ENCODE measurements at places on chromosomes 5 and 9. TPM values are rescaled to one million over a fixed set of nuclear protein-coding genes. Genes with fewer than 3 reads are reported as not detected.

Gene GABBR2
- polyA plus RNA-seq = not detected

Gene RASGEF1C
- polyA plus RNA-seq = not detected

Gene LPAR1
- polyA plus RNA-seq = 15.7 TPM

Gene ARHGEF37
- polyA plus RNA-seq = 4.2 TPM

Gene GZMA
- polyA plus RNA-seq = 4.3 TPM

GRCh38 chr5:174172566-174172965, 127.1 kb downstream of the NSG2 start:
- H3K27ac ChIP-seq = no peak overlapping the region
- no peaks in the 10 kb centered on the region for H3K36me3 ChIP-seq
- no peaks in the 10 kb centered on the region for H3K27me3 ChIP-seq
- H3K4me3 ChIP-seq = no peak overlapping the region

DNA sequence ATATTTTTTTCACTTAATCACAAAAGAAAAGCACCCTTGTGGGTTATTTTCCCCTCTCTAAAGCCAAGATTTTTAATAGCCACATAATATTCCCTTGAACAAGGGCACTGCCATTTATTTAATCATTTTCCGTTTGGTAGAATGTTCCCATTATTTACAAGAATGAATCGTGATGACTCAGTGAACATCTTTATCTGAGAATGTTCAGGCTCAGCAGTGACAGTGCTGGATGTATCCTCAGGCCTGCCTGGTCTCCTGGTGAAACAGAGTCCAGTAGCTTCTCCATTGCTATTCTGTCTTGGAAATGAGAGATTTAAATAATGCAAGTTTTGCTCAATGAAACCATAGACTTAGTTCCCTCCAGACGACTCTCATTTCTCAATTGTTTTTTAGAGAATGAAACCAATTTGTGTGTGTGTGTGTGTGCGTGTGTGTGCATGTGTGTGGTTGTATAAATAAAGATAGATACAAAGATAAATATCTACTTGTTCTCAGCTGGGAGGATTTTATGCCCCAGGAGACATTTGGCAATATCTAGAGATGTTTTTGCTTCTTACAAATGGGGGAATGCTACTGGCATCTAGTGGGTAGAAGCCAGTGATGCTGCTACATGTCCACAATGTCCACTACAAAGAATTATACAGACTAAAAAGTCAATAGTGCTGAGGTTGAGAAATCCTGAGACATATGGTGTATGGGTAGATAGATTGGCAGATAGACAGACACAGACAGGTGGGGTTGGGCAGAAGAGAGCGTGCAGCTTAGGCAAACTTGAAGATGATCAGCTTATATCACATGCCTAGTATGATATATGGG, 55.0 kb downstream of the PAPPA start:
- no peaks in the 10 kb centered on the region for H3K27me3 ChIP-seq
- H3K4me1 ChIP-seq = no peaks in the 10 kb centered on the region
- H3K27ac ChIP-seq = no peak overlapping the region
- DNase-seq = no peak
- H3K4me3 ChIP-seq = no peak overlapping the region

GRCh38 chr5:108607421-108607820, 140.3 kb upstream of the FER start:
- no peaks in the 10 kb centered on the region for H3K4me1 ChIP-seq
- H3K27ac ChIP-seq = no peak overlapping the region
- H3K36me3 ChIP-seq = no peaks in the 10 kb centered on the region
- no peak for DNase-seq
- no peak overlapping the region for H3K4me3 ChIP-seq

DNA sequence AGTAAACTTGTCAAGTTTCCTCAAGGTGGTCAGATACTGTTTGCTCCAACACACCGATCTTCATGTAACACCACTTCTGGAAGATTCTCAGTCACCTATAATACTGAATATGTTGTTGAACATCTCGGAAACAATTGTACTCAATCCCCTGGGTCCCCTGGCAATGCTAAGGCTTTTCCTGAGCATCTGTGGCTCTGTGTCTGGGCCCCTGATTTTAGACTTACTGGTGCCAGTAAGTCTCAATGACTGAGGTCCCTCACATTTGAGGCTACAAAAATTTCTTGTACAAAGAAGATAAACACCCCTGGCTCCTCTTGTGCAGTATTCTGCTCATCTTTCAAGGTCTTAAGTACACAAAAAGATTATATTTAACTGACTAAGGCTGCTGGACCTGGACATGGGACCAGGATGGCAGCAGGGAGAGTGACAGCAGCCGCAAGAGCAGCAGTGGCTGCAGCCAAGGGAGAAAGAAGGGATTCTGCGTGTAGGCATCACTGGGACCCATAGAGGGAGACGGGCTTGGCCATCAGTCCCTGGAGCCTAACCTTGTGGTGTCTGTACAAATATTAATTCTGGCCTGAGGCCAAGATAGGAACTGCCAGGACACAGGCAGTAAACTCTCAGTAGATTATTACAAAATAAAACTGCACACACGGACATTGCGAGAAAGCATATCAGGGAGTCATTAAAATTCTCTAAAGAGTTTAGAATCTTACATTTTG, 49.0 kb upstream of the TNPO1 start:
- H3K27ac ChIP-seq = no peak overlapping the region
- H3K36me3 ChIP-seq = no peaks in the 10 kb centered on the region
- H3K4me1 ChIP-seq = no peaks in the 10 kb centered on the region
- DNase-seq = peak; percentile 17
- H3K27me3 ChIP-seq = no peaks in the 10 kb centered on the region
- no peak overlapping the region for H3K4me3 ChIP-seq

- H3K36me3 ChIP-seq = peaks cover 10% of the 10 kb centered on the region
- H3K4me1 ChIP-seq = no peaks in the 10 kb centered on the region
- peak; percentile 16 for DNase-seq
- no peaks in the 10 kb centered on the region for H3K27me3 ChIP-seq
- H3K27ac ChIP-seq = no peak overlapping the region
Measured at GRCh38 chr9:15231788-15232635, 75.0 kb downstream of the TTC39B start.

- H3K27me3 ChIP-seq = no peaks in the 10 kb centered on the region
- H3K4me1 ChIP-seq = no peaks in the 10 kb centered on the region
- H3K36me3 ChIP-seq = no peaks in the 10 kb centered on the region
- DNase-seq = no peak
Measured at GRCh38 chr5:112397690-112398089, 21.4 kb downstream of the EPB41L4A start.

- H3K27ac ChIP-seq = no peak overlapping the region
- no peak for DNase-seq
- H3K4me3 ChIP-seq = no peak overlapping the region
- H3K27me3 ChIP-seq = no peaks in the 10 kb centered on the region
- no peaks in the 10 kb centered on the region for H3K4me1 ChIP-seq
Measured at GRCh38 chr5:13316176-13316575, 628.3 kb downstream of the DNAH5 start.

DNA sequence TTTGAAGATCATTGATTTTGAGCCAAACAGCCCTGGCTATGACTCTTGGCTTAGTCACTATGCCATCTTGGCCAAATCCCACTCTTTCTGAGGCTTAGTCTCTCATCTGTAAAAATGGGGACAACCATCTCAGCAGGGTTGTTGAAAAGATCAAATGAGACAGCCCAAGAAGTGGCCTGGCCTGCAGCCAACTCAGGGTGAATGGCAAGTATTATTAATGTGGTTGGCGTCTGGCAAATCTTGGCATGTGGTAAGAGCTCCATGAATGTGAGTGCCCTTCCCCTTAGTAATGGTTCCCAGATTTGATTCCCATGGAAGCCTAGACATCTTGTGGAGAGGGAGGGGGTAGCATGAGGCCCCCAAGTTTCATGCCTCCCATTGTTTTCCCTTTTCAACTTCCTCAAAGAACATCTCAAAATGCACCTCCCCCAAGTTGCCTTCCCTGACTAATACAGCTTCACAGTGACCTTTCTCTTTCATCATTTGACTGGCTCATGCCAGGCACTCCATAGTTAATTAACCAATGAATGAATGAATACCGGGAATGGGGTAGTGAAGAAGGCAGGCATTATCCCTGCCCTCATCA, 11.8 kb upstream of the TGFBI start:
- no peaks in the 10 kb centered on the region for H3K36me3 ChIP-seq
- H3K27ac ChIP-seq = peak overlapping the region; percentile 4
- H3K4me1 ChIP-seq = no peaks in the 10 kb centered on the region
- no peak overlapping the region for H3K4me3 ChIP-seq
- no peak for DNase-seq

DNA sequence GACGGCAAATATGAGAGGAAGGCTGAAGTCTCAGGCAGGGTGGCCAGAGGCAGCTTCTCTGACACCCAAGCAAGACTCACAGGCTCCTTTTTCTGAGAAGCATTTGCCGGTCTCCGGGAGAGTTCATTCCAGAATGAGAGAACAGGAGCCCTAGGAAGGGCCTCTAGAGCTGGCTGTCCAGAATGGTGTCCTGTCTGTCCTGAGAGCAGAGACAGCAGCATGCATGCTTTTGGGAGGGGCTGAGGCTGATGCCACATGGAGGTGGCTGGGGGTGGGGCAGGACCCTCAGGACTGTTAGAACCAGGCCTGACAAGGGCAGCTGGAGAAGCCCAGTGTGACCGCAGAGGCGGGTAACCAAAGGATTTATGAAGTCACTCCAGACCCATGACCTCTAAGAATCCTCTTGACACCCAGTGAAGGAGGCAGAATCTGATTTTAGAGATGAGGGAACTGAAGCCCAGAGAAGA, 60.0 kb downstream of the SHB start:
- no peaks in the 10 kb centered on the region for H3K27me3 ChIP-seq
- no peak for DNase-seq
- peaks cover 25% of the 10 kb centered on the region for H3K4me1 ChIP-seq
- H3K36me3 ChIP-seq = peaks cover 79% of the 10 kb centered on the region
- peak overlapping the region; percentile 6 for H3K27ac ChIP-seq

DNA sequence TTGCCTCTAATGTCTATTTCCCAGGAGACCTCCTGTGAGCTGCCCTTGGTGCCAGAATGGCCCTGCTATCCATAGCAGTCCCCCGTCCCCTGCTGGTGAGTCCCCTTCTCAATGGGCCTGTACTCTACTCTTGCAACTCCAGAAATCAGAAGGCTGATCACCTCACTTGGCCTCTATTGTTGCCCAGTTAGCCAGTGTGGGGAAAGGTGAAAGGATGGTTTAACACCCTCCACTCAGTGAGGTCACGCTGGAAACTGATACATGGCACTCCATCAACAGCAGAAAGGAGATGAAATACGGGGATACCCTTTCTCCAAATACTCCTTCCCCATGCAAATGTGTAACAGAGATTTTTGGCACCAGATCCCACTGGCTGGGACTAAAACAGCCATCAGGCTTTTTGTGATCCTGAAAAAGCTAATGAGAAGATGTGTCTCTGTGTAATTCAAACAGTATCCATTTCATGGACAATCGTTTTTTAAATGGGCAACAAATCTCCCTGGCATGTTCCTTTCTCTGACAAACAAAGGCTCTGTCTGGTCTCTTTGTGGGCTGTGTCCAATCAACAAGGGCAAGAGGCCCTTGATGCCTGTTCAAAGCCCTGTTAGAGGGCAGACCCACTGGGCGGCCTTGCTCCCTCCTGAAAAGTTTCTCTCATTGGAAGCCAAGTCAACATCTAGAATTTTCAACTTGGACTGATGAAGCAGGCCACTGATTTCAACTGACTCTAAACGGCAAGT, 343.7 kb downstream of the SPOCK1 start:
- H3K27me3 ChIP-seq = no peaks in the 10 kb centered on the region
- H3K27ac ChIP-seq = no peak overlapping the region
- H3K36me3 ChIP-seq = no peaks in the 10 kb centered on the region
- H3K4me1 ChIP-seq = no peaks in the 10 kb centered on the region

DNA sequence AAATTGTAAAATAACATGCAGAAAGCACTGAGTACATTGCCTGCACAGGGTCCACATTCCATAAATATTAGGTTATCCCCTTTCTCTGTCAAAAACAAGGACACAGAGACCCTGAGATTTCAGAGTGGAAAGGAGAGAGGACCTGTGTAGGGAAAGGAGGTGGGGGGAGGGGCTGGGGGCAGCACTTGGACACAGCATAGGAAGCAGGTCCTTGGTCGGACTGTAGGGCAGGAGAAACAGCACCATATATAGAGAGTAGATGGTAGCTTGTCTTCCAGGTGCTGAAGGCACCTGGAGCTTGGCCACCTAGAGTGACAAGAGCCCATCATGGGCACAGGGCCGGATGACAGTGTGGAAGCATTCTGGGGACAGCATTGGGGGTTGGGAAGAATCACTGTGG, 2.4 kb downstream of the TPM2 start:
- peaks cover 6% of the 10 kb centered on the region for H3K27me3 ChIP-seq
- H3K27ac ChIP-seq = no peak overlapping the region
- no peak overlapping the region for H3K4me3 ChIP-seq
- peaks cover 6% of the 10 kb centered on the region for H3K4me1 ChIP-seq
- H3K36me3 ChIP-seq = no peaks in the 10 kb centered on the region
- no peak for DNase-seq

DNA sequence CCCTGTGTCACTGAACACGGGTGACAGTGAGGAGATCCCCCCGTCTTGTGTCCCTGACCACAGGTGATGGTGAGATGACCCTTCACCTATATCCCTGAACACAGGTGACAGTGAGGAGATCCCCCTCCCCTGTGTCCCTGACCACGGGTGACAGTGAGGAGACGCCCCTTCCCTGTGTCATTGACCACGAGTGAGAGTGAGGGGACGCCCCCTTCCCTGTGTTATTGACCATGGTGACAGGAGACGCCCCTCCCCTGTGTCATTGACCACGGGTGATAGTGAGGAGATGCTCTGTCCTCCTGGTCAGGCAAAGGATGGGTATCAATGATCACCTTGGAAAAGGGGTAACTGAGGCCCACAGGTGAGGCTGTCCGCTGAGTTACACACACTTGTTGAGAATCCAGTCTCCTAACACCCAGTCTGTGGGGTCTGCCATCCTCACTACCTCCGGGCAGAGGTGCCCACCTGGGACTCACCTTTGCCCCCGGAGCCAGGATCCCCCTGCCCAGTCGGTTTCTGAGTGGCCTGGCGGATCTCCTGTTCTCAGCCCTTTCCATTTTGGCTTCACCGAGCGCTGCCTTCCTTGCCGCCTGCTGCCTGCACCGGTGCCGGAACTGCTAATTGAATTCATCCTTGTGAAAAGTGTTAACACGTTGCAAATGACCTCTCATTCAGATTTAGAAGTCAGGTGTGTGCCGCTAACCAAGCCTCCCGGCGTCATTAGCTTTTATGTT, 68.2 kb upstream of the BARHL1 start:
- no peak overlapping the region for H3K4me3 ChIP-seq
- no peak for DNase-seq
- peaks cover 25% of the 10 kb centered on the region for H3K27me3 ChIP-seq

- H3K27ac ChIP-seq = no peak overlapping the region
- no peaks in the 10 kb centered on the region for H3K36me3 ChIP-seq
- H3K27me3 ChIP-seq = no peaks in the 10 kb centered on the region
- no peak overlapping the region for H3K4me3 ChIP-seq
- no peak for DNase-seq
Measured at GRCh38 chr5:157547941-157548512, 27.5 kb downstream of the ADAM19 start.
